ENCODE measurements at places on chromosomes 12 and 14.

GRCh38 chr12:49706351-49707127 lies 666 bp downstream of the FMNL3 start:
- DNase-seq, result no peak

DNA sequence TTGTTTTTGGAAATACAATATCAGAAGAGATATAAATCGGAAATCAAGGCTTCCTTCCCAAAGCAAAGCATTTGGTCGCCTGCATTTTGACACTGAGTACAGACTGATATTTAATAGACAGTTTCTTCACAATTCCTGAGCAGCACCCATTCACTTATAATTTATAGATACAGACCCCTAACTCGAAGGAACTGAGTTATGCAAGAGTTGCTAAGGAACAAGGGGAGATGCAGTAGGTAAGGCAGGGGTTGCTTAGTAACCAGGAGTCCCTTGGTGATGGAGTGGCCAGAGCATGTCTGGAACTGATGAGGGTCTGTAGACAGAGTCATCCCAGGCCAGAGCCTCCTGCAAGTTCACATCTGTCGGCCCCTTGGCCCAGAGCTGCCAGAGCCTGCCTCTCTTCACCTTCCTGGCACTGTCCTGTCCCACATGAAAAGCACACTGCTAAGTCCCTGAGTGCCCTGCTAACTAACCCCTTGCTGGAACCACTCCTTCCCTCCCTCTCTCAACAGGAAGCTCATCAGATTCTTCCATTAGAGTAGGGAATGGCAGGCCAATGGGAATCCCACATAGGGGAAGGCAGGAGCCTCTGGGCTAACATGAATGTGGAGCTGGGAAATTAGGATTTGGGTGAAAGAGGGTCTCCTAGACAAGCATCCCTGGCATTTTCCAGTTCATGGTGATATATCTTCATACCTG lies 3.6 kb upstream of the DHRS2 start:
- no peak for DNase-seq

DNA sequence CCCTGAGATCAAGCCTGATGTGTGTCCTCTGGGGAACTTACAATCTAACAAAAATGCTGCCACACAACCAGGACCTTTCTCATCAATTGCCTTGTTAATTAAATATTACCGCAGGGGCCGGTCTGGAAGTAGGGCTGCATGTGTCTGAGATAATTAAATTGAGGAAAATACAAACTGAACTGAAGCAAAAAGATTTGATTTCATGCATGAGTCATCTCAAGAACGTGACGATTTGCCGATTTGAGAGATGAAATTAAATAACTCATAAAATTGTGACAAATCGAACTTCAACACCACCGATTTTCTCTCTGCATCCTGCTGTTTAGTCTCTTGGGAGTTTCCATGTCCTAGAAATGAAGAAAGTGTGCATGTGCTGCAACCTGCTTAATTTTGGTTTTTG lies 94.6 kb upstream of the DAAM1 start:
- DNase-seq, result no peak

DNA sequence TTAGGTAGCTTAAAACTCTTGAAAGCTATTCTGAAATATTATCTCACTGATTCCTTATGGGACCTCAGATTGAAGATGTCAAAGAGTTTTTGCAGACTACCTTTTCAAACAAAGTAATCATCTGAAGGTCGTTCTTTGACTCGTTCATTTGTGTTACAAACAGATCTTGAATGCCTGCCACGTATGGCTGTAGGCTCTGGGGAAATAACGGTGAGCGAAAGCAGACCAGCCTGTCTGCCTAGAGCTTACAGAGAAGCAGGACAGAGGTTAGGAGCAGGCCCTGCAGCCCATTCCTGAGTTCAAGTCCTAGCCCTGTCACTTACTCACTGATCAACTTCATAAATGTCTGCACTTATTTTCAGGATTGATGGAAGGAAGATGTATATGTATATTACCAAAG lies 83.6 kb downstream of the FLRT2 start:
- DNase-seq, result no peak

- no peak for DNase-seq
These were observed 123.7 kb downstream of the SLC25A21 start for GRCh38 chr14:37048666-37049071.

DNA sequence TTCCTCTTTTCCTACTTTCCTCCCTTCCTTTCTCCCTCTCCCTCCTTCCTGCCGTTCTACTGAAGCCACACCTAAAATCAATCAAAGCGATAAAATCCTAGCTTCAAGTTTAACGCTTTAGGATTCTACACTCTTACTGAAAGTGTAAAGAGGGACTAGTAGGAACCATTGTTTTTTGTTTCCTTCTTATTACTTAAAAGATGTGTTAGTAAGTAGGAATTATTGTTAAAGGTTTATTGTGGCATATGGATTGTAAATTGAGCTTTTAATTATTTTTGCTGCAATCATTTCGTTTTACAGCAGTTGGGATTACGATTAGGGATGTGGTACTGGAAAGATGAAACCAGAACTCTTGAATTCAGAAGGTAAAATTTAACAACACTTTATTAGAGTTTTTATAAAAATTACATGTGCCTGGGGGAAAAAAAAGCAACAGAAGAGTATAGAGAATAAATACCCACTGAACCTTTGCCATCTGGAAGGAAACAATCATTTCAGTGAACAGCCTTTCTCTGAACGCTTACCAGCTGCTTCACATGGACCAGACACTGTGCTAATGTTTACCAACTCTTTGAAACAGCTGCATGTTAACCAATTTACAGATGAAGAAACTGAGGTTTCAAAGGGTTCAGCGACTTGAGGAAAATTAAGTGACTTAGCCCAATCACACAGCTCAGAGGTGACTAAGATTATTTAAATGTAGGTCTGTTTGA lies 1.0 kb downstream of the PPP1R36 start:
- DNase-seq, result no peak

DNA sequence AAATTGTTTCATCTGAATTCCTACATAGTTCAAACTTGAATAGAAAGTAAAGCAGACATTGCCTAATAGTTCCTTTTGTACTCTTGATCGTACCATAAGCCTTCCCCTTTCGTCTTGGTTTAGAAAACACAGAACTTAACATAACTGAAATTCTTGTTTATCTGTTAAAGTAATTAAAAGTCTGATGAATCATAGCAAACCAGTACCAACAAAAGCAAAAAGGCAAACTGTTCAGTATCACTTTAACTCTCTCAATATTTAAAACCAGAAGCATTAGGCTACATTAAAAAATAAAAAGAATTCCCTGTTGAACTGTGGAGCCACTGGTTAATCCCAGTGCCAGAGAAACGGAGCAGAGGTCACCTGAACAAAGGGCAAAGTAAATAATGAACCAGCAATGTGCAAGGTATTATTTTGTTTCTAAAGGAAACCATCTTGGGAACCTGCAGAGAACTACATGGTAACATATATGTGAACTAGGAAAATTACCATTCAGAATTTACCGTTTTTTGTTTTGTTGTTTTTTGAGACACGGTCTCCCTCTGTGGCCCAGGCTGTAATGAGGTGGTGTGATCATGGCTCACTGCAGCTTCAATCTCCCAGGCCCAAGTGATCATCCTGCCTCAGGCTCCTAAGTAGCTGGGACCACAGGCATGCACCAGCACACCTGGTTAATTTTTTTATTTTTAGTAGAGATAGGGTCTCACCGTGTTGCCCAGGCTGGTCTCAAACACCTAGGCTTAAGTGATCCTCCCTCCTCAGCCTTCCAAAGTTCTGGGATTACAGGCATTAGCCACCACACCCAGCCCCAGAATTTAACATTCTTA lies 17.1 kb upstream of the HIGD1C start:
- DNase-seq, result no peak

- DNase-seq, result no peak
These were observed 231.0 kb upstream of the ATP2B1 start for GRCh38 chr12:89939522-89940215.

DNA sequence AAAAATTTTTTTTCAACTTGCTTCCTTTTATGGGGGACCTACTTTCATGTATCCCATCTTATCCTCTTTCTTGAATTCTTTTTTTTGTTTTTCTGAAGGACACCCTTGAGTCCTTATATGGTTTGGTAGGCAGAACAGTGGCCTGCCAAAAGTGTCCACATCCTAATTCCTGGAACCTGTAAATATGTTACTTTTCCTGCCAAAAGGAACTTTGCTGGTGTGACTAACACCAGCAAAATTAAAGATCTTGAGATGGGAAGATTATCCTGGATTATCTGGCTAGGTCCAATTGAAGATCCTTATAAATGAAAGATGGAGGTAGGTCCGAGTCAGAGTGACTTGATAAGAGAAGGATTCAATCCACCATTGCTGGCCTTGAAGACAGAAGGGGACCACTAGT lies 5.3 kb downstream of the NUBPL start:
- no peak for DNase-seq

Data from type B pancreatic cell (in vitro differentiated cells).